Stimulated activated CD4-positive, alpha-beta T cell treated with anti-CD3 and anti-CD28 coated beads, Interleukin-1b, Interleukin-23, amount 100 ng/mL, for 4 hours (primary cell): ENCODE measurements at places on chromosomes 3 and 15.

DNA sequence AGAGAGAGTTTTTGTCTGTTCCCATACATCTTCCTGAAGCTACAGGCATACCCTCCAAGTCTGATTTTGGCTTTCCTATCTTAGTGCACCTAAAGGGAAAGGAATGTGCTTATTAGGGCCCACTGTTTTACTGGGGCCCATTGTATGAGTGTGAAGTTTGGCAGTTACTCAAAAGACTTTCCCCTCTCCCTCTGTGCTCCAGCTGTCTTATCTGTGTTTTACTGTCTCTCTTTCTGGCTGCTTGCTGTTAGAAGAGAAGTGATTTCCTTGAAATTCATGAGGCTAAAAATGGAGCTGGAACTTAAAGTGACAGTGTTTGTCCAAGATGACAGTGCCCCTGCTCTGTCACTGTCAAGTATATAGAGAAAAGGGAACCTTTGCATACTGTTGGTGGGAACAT, 436.2 kb downstream of the OCA2 start:
- no peak for DNase-seq

- DNase-seq: no peak
These were observed 26.5 kb downstream of the ANKDD1A start for GRCh38 chr15:64938192-64938591.

- no peak for DNase-seq
These were observed 29.9 kb downstream of the MBNL1 start for GRCh38 chr3:152298393-152299248.

- no peak for DNase-seq
These were observed 292.0 kb upstream of the CCDC54 start for GRCh38 chr3:107085261-107085660.

GRCh38 chr3:169558371-169558770, 105.1 kb downstream of the MECOM start:
- DNase-seq: no peak

- no peak for DNase-seq
These were observed 23.4 kb downstream of the SOX14 start for GRCh38 chr3:137787529-137787928.

GRCh38 chr15:60800299-60801072, 321.5 kb upstream of the ICE2 start:
- DNase-seq: no peak

GRCh38 chr3:56855856-56856512, 54.2 kb upstream of the ARHGEF3 start:
- peak; percentile 24 for DNase-seq

DNA sequence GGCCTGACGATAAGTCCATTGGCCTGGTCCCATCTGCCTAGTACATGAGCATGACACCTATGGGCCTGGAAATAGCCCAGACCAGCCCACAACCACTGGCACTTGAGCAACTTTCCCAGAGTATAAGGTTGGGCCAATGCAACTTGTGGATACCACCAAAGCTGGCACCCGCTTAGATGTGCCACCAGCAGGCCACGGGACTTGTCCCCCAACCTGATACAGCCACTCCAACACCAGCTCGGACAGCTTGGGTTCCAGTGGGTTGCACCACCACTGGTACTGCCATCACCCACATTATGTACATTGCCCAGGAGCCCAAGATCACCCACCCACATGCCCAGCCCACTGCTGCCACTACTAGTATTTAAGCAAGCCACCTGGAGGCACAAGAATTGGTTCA, 381.2 kb downstream of the GBE1 start:
- DNase-seq: no peak

- no peak for DNase-seq
These were observed 9.7 kb downstream of the STOML1 start for GRCh38 chr15:73982222-73982962.

GRCh38 chr3:55782351-55782750, 295.2 kb upstream of the WNT5A start:
- DNase-seq: no peak

DNA sequence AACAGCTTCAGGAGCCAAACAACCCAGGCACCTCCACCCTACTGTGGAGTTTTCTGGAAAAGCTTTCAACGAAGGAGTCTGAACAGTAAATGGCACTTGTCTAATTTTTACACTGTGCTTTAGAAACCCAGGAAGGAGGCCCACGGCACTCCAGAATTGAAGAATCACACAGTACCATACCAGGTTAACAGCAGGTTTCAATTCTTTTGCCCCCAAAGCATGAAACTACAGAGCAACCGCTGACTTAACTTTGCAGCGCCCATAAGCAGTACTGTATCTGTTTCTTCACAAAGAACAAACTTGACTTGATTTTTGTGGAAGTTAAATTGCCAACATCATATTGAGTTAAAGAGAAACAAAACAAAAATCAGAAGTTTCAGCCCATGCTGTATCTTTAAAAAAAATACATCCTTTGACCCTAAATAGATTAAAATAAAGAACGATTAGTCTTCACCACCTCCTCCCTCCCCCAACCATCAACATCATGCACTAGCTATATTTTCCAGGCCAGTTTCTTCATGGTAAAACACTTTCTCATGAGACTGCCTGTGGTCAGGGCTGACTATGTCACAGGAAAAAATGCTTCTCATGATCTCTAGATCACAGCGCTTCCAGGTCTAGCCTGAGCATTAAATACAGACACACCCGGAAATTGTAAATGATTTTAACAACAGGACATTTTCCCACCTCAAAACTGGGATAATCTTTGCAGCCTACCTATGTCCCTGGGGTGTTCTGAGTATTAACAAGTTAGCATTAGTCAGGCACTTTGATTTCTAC, 456.3 kb downstream of the FOXP1 start:
- peak; percentile 36 for DNase-seq

- DNase-seq: no peak
These were observed 39.1 kb downstream of the SYNM start for GRCh38 chr15:99143655-99144610.

GRCh38 chr15:69576035-69576526, 123.5 kb downstream of the RPLP1 start:
- peak; percentile 67 for DNase-seq

DNA sequence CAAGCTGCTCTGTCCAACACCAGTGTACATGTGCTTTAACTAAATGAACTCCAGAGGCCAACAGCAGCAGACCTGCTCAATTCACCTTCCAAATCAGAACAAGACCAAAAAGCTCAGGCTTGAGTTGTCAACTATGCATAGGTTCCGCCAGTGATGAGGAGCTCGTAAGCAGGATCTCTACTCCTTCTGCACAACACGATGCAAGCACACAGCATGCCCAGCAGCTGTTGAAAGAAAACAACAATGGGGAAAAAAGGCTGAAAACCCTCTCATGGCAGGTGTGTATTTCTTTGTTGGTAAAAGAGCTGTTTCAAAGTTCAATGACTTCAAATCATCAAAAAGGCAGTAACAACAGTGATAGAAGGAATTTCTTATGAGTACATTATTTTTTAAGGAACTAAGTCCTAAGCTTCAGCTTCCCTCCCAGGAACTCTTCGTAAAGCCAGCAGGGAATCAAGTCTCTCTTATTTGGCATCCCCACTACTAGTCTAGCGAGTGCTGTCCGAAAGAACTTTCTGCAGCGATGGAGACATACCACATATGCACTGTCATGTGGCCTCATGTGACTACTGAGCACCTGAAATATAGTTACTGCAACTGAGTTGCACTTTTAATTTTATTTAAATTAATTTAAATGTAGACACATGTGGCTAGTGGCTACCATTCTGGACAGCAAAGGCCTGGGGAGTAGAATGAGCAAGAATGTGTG, 24.1 kb downstream of the TSPAN3 start:
- DNase-seq: no peak

GRCh38 chr3:71881041-71881440, 96.1 kb upstream of the PROK2 start:
- DNase-seq: no peak

GRCh38 chr15:51818150-51818549, 11.3 kb upstream of the TMOD3 start:
- no peak for DNase-seq

DNA sequence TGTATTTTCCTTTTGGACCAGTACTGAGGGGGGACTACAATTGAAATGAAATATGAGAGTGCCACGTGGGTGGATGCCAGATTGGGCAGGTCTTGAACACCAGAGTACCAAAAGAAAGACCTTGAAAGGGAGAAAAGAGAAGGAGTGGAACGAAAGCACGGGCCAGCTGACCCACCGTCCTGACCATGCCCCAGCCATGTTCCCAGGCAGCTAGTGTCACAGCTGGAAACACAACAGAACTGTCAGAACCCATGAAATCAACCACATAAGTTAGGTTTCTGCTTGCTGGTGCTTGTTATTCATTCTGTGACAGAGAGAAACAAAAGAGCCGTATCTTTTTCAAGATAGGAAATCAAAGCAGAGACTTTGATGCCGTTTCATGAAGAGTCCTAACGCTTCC, 268.8 kb downstream of the MEX3B start:
- DNase-seq: no peak

GRCh38 chr15:70274908-70275307, 177.2 kb upstream of the TLE3 start:
- DNase-seq: no peak

DNA sequence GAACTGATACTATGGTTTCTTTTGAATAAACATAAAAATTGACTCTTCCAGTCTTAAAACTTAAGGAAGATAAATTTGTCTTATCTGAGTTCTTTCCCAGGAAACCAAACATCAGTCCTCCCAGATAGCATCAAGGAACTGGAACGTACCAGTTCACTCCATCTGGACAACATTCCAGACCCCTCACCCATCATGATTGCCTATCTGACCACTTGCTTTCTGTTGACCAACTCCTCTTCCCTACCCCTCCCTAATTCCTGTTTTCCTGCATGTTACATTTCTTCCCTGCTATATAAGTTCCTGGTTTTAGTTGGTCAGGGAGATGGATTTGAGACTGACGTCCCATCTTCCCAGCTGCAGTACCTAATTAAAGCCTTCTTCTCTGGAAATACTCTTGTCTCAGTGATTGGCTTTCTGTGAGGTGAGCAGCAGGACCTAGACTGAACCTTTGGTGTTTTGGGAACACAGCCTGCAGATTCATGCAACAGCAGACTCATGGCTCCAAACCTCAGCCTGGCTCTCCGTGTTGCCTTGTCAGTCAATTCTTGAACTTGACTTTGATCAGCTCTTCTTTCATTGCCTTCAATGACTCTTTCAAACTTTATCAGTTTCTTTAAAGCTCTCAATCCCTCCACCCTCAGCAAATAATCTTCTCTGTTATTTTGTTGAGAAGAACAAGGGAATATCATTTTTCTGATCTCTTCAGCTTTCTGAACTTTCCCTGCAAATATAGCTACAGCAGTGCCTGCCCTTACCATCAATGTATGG, 123.6 kb downstream of the RPL22L1 start:
- no peak for DNase-seq

- no peak for DNase-seq
These were observed 214.7 kb downstream of the CHL1 start for GRCh38 chr3:411226-411625.

DNA sequence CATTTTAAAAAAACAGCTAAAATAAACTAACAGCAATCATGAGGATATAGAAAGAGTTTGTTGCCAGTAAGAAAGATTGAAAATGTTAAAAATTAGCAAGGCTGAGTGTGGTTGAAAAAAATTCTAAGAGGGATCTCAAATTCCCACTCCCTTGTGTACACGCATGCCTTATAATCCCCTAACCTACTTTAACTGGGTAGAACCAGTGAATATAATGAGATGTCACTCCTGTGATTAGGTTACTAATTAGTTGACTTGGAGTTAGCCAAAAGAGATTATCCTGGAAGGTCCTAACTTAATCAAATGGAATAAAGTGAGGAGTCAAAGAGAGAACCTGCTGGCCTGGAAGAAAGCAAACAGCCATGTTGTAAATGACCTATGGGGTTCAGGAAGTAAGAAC, 286.0 kb upstream of the TGFBR2 start:
- DNase-seq: no peak

DNA sequence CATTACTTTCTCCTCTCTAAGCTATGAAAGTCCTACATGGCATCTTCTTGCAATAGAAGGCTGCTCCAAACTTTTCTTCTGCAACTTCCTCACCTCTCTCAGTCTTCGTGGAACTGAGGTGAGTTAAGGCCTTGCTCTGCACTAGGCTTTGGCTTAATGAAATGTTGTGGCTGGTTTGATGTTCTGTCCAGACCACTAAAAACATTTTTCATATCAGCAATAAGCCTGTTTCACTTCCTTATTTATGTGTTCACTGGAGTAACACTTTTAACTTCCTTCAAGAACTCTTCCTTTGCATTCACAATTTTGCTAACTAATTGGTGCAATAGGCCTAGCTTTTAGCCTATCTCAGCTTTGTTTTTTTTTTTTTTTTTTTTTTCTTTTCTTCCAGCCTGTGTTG, 335.3 kb upstream of the NECTIN3 start:
- DNase-seq: no peak

DNA sequence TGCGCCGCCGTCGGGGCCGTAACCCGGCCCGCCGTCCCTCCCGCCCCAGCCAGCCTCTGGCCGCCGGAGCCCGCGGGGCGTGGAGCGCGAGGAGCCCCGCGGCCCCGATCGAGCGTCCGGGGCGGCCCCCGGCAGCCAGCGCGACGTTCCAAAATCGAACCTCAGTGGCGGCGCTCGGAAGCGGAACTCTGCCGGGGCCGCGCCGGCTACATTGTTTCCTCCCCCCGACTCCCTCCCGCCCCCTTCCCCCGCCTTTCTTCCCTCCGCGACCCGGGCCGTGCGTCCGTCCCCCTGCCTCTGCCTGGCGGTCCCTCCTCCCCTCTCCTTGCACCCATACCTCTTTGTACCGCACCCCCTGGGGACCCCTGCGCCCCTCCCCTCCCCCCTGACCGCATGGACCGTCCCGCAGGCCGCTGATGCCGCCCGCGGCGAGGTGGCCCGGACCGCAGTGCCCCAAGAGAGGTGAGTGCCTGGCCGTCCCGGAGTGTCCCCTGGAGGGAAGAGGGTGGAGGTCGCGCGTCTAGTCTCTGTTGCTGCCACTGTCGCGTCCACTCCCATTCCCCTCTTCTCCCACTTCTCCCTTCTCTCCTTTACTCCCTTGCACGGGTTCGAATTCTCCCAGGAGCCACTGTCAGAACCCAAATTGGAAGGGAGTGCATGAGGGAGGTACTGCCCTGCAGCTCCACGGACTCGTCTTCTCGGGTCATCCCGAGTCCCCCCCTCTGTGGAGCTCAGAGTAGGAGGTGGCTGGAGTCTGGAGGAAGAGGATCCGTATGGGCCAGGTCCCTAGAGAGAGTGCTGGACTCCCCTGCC, 585 bp downstream of the CSK start:
- peak; percentile 56 for DNase-seq
